ENCODE measurements at places on chromosomes 13 and 19. TPM values are rescaled to one million over a fixed set of nuclear protein-coding genes. Genes with fewer than 3 reads are reported as not detected.

SLC8A2 gene
- under 0.01 TPM for total RNA-seq

PDE4A gene
- total RNA-seq = under 0.01 TPM

- no peak for DNase-seq
Measured at GRCh38 chr19:42246143-42246921, 3.9 kb upstream of the GSK3A start.

- no peak for DNase-seq
Measured at GRCh38 chr19:28504139-28504538, 708.8 kb downstream of the UQCRFS1 start.

DNA sequence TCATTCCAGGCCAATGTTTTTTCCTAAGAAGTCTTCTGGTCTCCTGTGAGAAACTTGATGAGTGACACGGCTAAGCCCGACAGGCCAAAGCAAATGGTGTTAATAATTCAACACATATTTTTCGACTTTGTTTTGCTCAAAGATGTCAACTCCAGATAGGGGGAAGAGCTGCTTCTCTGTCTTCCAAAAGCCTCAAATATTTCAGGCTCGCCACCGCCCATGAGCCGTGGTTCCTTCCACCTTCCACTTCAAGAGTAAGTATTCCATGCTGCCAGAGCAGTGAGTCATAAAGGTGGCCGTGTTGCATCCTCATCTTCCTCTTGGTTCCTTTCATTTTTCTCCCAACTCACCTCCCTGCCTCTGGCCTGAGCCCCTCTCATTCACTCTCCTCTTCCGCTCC, 272.6 kb downstream of the EFNB2 start:
- DNase-seq = no peak

DNA sequence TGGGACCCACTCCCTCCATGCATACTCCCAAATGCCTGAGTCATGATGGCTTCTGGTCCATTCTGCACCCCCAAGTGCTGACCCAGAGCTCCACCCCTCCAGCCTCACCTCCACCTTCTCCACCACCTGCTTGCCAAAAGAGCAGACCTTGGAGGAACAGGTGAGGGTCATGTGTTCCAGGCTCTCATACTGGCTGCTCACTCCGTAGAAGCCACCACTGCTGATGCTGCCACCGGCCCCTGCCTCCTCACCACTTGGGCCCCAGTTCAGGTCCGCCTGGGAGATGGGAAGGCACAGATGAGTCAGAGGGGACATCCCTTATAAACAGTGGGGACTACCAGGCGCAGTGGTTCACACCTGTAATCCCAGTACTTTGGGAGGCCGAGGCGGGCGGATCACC, 7.9 kb downstream of the CD37 start:
- DNase-seq = no peak

GRCh38 chr13:39341251-39341650, 261.7 kb downstream of the LHFPL6 start:
- no peak for DNase-seq

Data from hematopoietic multipotent progenitor cell (in vitro differentiated cells).